Pons (tissue), 1 donor: ENCODE measurements at places on chromosomes 12 and 14.

GRCh38 chr12:42477941-42478340 lies 111.6 kb downstream of the PRICKLE1 start:
- DNase-seq = no peak

DNA sequence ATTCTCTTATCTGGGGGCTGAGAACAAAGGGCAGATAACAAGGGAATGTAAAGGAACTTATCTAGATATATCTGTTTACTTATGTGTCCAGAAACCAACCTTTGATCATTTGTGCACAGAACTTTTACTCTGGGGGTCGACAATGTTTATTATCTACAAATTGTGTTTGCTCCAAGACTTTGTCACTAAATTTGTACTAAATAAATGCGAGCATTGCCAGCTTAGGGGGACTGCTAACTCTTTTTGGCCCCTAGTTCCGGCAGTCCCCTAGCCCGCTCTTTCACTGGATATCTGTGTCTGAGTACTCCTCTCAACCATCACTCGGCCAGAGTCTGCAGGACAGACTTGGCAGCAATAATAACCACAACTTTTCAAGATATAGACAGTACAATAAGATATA lies 88.2 kb downstream of the FSCB start:
- no peak for DNase-seq

DNA sequence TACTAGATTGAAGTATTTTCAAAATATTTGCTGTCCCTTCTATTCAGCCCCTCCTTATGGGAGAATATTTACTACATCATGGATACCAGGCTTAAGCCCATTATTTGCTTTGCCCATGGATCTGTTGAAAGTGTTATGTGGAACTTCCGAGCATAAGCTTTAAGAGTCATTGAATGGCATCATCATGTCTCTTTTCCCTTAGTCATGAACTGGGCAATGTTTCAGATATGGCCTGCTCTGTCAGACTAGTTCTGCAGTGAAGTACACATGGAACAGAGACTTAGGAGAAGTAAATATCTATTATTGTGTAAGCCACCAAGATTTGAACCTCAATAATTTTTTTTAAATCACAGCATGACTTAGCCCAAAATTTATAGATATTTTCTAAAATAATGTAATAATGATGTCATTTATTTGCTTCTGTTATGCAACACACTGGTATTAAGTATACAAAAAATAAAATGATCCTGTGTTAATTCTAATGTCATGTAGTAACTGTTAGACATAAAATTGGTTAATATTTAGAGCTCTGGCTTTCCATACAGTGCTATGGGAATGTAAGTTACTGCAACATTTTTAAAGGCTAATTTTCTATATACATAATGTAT lies 1097.3 kb downstream of the SLC16A7 start:
- no peak for DNase-seq

DNA sequence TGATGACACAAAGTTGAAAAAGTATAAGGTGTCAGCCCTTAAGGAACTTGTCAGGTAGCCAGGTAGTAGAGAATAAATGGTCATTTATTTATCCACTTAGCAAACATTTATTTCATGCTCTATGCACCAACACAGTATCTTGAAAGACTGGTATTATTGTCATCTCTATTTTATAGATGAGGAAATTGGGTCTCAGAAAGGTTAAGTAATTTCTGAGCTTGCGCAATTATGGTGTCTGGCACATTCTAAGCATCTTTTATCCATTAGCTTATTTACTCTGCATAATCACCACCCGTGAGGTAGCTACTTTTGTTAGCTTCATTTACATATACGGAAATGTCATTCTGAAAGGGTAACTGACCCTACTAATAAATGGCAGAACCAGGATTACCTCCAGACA lies 2.5 kb upstream of the UTP20 start:
- DNase-seq = no peak

DNA sequence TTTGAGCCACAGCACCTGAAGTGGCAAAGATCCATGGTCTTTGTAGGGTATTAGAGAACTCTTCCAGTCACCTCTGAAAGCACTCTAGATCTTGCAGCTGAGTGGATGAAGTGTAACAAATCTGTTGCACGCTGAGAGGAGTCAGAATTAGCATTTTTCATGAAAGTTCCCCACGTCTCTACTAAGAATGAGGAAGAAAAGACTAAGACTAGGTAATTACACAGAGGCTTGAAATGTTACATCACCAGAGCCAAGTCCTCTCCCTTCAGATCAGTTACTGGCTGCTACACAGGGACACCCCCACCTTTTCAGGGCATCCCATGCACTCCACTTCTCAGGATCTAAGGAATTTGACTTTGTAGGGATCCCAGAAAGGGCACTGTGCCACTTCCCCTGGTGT lies 98.6 kb upstream of the FKBP4 start:
- no peak for DNase-seq

GRCh38 chr14:25026476-25027137 lies 23.3 kb downstream of the STXBP6 start:
- DNase-seq = no peak

- no peak for DNase-seq
Observed at GRCh38 chr12:96501133-96501761, 11.9 kb downstream of the CFAP54 start.

DNA sequence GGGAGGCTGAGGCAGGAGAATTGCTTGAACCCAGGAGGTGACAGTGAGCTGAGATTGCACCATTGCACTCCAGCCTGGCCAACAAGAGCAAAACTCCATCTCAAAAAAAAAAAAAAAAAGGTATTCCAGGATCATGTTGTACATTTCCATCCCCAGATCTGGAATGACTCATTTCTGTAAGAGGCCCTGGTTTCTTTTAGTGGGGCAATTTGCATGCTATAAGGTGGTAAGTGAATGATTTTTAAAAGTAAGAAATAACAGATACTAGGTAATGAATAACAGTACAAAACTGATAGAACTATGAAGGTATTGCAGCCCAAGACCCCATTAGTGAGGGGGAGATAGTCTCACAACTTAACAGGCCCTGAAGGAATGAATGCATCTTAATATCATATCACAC lies 17.7 kb upstream of the ADCK1 start:
- DNase-seq = no peak

GRCh38 chr14:92847278-92847677 lies 53.2 kb downstream of the GOLGA5 start:
- DNase-seq = no peak

- DNase-seq = no peak
Observed at GRCh38 chr12:62754706-62755105, 180.2 kb downstream of the PPM1H start.

DNA sequence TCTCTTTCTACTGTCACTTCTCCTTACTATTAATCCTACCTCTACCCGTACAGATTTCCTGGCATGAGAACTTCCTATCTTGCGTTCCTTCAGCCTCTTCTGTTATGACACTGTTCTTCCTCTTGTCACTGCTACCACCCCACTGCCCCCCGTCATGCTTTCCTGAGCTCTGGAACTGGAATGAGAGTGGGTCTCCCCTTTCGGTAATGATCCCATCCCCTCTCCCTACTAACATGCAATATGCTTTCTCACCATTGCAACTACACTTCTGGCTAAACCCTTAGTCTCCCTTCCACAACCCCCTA lies 4.9 kb upstream of the AP1G2 start:
- no peak for DNase-seq

DNA sequence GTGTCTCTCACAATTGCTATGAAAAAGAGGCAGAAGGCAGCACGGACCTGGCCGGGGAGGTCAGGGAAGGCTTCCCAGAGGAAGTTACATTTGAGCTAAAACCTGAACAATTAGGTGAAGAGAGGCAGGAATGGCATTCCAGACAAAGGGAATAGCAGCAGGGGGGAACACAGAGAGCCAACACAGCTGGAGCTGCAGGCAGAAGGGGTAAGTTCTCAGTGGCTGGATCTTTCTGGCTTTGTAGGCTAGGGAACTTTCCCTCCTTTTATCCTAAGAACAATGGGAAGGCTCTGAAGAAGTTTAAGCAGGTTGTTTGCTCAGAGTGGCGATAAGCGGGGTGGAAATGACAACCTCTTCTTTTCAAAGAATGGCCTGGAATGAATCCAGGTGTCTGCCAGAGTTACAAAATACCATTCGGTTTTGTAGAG lies 100.0 kb downstream of the PRIMA1 start:
- no peak for DNase-seq

GRCh38 chr12:114682106-114682784 lies 1.7 kb downstream of the TBX3 start:
- DNase-seq = no peak

- DNase-seq = no peak
Observed at GRCh38 chr14:101034986-101035385, 131.5 kb upstream of the RTL1 start.

DNA sequence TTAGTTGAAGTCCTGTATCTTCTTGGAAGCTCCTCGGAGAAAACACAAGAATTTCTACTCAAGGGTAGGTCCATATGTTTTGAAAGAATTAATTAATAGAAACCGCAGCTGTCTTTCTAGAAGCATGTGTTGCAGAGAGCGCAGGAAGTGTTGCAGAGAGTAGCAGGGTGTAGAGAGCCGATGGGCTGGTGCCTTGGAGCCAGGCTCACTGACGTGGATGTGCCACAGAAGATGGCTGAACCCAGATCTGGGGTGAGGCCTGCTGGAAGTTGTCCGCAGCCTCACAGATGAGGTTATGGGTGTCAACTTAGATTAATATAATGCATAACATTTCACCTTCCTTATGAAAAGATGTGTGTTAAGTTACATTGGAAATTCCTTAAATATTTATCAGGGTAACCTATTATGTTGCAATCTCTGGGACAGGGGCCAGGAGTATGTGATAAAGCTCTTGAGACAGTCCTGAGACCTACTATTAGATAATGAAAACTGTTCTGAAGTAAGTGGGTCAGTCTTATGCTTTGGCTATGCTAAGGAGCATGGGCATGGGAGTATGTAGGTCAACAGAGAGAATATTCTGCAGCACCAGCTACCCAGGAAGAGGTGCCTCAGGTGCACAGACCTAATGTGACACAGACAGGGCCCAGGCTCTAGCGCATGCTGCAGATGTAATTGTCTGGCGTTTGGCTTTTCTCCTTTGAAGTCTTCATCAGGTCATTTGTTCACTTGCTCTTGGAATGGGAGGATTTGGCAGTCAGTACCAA lies 973.3 kb downstream of the BCL11B start:
- no peak for DNase-seq

- DNase-seq = no peak
Observed at GRCh38 chr14:64786296-64787149, 82.3 kb downstream of the PLEKHG3 start.

DNA sequence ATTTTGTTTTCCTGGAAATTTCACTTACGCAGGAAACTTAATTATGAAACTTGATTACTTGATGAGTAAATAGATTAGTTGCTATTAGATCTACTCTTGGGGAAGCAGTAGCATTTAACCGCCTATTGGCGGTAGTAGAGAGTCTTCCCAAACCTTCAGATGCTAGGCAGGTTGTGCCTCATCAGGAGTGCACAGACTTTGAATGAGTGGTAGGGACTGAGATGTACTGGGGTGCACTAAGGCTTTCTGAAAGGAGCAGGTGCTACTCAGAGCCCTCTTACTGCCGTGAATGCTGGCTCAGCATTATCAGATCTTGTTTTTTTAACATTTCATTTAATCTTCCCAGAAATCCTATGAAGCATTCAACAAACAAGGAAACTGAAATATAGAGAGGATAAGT lies 7.7 kb downstream of the GATC start:
- DNase-seq = no peak

GRCh38 chr14:103070263-103070885 lies 13.0 kb upstream of the CDC42BPB start:
- no peak for DNase-seq

DNA sequence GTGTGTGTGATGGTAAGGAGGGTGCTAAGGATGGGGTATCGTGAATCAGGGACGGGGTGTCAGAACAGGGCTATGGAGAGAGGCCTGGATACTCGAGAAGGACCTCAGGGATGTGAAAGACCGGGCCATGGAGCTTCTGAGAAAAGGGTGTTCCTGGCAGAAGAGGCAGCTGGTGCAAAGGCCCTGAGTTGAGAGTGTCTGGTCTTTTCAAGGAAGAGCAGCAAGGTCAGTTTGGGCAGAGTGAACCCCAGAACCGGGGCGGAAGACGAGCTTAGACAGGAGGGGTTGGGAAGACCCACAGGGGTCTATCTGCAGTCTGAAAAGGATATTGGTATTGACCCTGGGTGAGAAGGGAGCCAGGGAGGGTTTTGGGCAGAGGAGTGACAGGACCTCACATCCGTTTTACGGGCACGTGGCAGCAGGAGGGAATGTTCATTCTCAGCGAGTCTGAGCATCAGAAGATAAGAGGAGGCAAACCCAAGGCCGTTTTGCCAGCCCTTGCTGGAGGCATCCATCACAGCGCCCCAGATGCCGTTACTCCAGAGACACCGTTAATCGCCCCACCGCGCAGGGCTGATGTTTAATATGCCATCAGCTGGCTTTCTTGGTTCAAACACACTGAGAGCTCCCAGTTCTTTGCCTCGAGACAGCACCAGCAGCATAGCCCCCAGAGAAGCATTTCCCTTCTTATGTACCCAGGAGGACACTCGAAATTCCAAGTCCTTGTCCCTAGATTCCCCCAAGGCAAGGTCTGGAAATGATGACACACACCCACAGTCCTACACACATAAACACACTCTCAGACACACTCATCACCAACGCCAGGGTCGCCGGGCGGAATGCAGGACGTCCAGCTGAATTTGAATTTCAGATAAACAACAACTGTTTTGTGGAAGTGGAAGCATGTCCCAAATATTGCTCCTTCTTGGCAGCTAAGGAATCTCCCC lies 41.4 kb upstream of the EML1 start:
- DNase-seq = no peak

DNA sequence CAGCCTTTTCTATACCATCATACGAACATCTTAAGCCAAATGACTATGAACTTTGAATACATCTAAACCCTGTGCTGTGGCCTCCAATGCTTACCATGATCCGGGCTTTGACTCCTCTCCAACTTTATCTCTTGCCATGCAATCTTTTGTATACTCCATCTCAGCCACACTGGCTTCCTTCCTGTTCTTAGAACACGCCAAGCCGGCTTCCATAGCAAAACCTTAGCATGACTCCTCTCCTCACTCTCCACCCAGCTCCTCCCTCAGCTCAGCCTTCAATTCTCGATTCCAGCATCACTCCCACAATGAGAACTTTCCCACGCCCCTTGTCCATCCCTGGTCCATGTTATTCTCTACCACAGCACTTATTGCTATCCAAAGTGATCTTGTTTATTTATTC lies 228.3 kb downstream of the NTF3 start:
- no peak for DNase-seq

DNA sequence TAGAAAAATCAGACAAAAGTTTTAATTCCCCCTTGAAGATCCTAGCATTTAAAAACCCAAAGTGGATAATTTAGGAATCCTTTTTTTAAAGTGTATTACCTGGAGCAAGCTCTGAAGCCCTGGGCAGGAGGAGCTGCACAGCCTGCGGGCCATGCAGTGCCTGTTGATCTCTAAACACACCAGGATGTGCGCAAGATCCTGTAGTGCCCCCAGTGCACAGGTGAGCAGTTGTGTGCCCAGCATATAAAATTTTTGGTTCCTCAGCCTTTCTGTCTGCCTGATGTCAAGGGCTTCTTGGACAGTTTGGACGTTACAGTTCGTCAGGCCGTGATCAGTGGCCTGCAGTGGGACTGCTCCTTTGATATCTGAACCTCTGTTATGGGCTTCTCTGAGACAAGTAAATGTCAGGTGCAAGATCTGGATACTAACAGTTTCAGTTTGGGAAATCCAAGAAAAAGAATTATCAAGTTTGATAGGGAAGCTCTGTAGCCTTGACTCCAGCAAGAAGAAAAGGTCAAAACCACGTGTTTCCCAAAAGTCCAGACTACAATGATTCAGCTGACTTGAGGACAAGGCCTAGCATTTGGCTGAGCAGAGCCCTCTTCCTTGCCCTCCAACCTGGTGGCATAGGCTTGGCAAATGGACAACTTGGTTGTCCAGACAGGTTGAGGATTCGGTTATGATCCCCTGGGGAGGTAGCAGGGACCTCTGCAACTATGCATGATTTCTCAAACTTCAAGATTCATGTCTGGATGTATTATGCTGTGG lies 1.0 kb downstream of the ATXN7L3B start:
- peak; percentile 22 for DNase-seq
